ENCODE measurements at places on chromosomes 11 and 22.

GRCh38 chr11:77467993-77468392 is 5.9 kb downstream of the PAK1 start:
- DNase-seq, result no peak

- no peak for DNase-seq
Observed at GRCh38 chr22:19621373-19622060, 92.8 kb upstream of the SEPTIN5 start.

GRCh38 chr11:75858613-75859012 is 43.6 kb downstream of the UVRAG start:
- DNase-seq, result no peak

DNA sequence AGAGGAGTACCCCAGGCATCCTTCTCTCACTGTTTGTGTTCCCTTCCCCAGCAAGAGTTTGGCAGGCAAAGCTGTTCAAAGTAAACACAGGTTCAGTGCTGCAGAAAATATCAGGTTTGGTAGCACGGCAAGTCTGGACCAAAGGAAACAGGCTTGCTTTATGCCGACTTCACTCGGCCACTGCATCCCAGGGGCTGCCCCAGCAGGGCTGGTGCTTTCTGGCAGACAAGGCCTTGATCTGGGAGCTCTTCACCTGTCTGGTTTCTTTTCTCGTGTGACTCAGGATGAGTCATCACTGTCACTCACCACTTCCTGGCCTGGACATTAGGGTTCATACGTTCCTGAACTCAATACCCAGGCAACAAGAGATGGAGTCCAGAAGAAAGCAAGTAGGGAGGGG is 52.6 kb upstream of the NAV2 start:
- DNase-seq, result no peak

DNA sequence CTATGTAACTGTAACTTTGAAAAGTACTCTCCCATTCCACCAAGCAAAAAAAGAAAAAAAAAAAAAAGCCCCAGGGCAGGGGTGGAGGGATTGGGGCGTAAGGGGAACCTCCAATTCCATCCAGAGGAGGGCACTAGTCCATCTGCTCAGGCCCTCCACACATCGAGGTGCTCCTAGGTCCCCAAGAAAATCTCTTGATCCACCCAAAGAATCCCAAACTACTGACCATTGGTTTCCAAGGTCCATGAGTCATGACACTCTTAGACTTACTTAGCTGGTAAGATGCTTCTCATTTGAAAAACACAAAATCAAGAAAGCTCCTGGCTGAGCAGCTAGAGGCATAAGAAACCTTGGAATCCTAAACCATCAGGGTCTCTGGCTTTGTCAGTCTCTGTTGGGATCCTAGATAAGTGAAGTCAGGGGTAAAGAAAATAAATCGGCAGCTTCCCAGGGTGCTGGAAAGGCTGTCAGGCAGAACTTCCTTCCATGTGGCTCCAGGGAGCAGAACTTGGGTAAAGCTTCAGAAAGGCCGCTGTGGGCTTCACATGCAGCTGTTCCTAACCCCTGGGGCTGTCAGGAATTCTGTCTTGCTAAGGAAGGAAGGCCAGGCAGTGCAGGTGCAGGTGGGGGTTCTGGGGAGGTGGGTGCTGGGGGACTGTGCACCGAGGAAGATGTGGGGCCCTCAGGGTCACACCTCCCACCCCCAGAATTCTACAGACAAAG is 49.4 kb upstream of the ADA2 start:
- no peak for DNase-seq

- no peak for DNase-seq
Observed at GRCh38 chr11:96986516-96986915, 596.7 kb downstream of the JRKL start.

- DNase-seq, result no peak
Observed at GRCh38 chr22:36136988-36137387, 23.6 kb downstream of the APOL3 start.

All from T-helper 9 cell (primary cell).